ENCODE measurements at places on chromosomes 3 and 15.

GRCh38 chr3:151827816-151828215, 13.9 kb downstream of the AADAC start:
- DNase-seq = no peak

- DNase-seq = no peak
These were observed 12.4 kb downstream of the QRICH1 start for GRCh38 chr3:49081429-49081828.

GRCh38 chr3:128217702-128218547, 64.6 kb downstream of the EEFSEC start:
- DNase-seq = no peak

DNA sequence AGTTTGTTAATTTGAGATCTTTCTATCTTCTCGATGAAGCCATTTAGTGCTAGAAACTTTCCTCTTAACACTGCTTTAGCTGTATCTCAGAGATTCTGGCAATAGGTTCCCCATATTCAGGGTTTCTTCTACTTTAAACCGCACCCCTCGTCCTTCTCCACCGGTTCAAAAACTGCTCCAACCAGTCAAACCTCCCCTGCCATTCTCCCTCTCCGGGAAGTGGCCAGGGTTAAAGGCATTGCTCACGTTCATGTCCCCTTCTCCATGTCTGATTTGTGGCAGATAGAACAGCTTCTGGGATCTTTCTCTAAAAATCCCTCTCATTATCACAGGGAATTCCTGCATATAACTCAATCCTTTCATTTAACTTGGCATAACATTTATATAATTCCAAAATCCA, 14.4 kb downstream of the ALDH1L1 start:
- no peak for DNase-seq

GRCh38 chr3:152350776-152351175, 82.0 kb downstream of the MBNL1 start:
- DNase-seq = no peak

GRCh38 chr3:141384157-141384556, 15.9 kb downstream of the ZBTB38 start:
- peak; percentile 50 for DNase-seq

- no peak for DNase-seq
These were observed 119.1 kb upstream of the ADAMTS9 start for GRCh38 chr3:64806668-64807605.

DNA sequence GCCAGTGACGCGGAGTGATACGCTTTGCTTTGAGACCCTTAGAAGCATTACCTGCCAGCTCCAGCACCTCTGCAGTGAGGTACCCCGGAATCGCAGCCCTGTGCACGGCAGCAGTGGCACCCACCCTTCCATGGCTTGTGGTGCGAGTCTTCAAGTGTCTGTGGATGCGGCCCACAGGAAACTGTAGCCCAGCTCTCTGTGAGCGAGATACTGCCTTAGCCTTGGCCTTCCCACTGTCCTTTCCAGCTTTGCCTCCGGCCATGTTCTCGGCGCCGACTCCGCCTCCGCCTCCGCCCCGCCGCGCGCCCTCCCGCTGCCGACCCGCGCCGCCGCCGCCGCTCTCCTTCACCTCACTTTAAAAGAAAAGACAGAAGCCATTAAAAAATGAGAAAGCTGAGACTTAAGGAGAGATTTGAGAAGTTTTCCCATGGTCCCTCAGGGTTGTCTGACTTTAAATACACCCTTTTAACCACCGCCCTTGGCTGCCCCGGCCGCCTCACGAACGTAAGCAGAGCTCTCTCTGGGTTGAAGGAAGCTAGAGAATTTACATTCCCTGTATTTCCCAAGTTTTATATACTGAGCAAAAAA, 78.5 kb upstream of the FAM174B start:
- DNase-seq = peak; percentile 12

- no peak for DNase-seq
These were observed 72.3 kb upstream of the PRICKLE2 start for GRCh38 chr3:64297563-64297962.

DNA sequence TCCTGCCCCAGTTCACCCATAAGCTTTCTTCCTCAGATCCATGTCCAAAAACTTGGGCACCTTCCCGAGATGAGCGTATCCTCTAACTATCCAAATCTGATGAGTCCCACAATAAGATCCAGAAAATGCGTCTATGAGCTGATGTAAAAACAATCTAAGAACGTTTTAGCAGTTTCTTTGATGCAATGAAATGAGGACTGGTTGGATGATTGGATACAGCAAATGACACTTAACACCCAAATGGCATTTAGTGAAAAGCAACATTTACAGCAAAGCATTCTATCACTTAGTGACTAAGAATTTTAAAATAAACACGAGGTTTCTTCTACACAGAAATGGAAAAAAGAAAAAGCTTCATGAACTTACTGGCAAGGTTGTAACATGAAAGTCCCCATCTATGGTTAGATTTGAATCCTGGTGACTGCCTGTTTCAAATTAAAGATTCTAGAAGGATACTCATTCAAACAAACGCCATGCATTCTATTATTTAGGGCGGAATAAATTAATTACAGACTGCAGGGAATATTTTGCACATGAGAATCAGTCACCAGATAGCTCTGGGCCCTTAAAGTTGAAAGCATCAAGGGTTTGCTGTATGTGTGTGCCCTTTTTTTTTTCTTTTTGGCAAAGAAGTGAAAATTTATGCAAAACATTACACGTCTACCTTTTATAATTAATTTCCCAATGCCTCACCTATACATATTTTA, 598.6 kb downstream of the FOXP1 start:
- DNase-seq = peak; percentile 6

DNA sequence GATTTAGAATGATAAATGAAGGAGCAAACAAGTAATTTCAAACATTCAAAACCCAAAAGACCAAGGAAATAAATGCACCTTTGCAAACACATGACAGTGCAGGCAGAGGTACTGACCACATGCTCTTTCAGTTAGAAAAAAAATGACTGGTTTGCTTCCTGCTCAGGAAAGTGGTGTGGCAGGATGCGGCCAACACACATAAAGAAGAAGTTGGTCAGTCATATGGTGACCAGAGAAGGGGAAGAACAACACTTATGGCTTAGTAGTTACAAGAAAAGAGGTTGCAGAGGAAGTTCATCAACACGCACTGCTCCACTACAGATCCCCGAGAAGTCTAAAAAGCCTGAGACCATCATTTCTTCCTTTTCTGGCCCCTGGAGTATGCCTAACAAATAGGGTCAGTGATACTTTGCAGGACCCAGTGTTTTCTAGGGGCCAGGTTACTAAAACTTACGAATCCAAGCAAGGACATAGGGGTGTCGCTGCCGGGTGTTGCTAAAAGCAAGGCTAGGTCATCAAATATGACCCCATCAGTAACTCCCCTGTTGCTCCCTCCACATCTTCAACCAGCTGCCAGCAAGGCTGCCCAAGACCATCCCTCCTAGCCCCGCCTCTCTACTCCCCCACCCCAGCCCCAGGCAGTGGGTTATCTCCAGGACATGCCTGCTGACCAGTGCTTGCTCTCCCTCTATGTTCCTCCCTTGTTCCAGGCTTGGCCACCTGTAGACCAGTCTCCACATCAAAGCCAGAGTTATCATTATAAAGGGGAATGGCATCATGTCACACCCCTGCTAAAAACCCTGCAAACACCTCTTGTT, 11.2 kb downstream of the ATP8B4 start:
- DNase-seq = no peak

DNA sequence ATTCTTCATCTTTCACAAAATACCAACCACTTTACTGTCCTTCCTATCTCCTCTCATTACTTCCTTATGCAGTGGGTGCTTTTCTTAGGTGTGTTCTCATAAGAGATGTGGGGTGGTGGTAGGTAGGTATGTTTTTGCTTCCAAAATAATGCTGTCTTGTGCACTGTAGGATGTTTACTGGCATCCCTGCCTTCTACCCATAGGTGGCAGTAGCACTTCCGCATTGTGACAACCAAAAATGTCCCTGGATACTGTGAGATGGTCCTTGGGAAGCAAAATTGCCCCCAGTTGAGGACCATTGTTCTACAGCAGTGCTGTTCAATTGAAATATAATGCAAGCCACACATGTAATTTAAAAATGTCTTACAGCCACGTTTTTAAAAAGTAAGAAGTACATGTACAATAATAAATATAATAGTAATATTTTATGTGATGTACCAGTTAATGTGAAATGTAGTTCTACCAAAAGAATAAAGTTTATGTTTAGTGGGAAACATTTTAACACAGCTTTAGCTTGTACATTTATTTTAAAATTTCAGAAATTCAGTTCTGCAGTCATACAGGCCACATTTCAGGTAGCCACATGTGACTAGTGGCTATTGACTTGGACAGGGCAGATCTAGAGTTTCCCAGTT, 75.2 kb downstream of the NEO1 start:
- peak; percentile 28 for DNase-seq

GRCh38 chr15:96322536-96323318, 7.8 kb upstream of the NR2F2 start:
- no peak for DNase-seq

- DNase-seq = no peak
These were observed 1.2 kb upstream of the ANP32A start for GRCh38 chr15:68821841-68822381.

Measured in EL (cell line).